Lung (tissue), 17 donors: ENCODE measurements at places on chromosomes 7 and 10. TPM values are rescaled to one million over a fixed set of nuclear protein-coding genes. Genes with fewer than 3 reads are reported as not detected.
A peak's percentile ranks its signal among the peaks of the same experiment; 100 is the strongest.

DNA sequence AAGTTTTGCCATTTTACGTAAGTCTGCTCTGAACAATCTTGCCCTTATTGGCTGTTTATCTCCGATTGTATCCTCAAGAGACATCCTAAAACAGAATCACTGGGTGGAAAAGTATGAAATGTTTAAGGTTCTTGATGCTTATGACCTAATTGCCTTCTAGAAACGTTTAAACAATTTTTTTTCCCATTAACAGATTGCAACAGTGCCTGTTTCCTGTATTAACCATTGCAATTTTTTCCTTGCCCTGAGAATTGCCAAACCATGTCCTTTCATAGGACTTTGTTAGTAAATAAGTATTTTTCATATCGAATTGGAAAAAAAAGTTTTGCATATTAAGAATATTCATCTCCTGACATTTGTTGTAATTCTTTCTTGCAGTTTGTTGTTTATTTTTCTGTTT lies 639.8 kb downstream of the INHBA start:
- no peak for DNase-seq

DNA sequence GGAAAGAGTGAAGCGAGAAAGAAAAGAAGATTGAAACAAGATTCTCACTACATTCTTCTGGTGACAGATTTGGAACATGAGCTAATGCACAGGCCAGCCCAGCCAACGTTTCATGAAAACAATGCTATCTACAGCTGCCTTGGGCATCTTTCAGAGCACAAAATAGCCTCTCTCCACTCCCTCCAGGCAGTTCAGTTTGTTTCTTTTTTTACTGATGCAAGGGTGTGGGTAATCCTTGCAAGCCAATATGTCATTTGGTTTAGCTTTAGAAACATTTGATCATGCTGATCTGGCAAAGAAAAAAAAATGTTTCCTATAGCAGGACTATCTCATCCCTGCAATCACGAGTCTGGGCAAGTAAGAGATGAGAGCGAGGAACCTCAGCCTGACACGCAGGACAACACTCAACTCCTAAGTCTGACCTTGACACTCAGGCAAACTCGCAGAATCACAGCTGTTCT lies 35.9 kb downstream of the SVIL start:
- DNase-seq = peak; percentile 82

- DNase-seq = no peak
Observed at GRCh38 chr7:23100697-23101096, 4.9 kb upstream of the KLHL7 start.

- DNase-seq = no peak
Observed at GRCh38 chr7:51187941-51188340, 128.7 kb downstream of the COBL start.

- DNase-seq = no peak
Observed at GRCh38 chr7:5452470-5452899, 28.9 kb upstream of the TNRC18 start.

- no peak for DNase-seq
Observed at GRCh38 chr7:95427166-95427565, 7.7 kb downstream of the PON2 start.

- peak; percentile 80 for DNase-seq
Observed at GRCh38 chr7:1290026-1290678, 57.5 kb downstream of the UNCX start.

GRCh38 chr10:6121146-6121545 lies 32.3 kb downstream of the RBM17 start:
- no peak for DNase-seq

GRCh38 chr7:30934732-30935568 lies 23.3 kb downstream of the AQP1 start:
- DNase-seq = no peak

DNA sequence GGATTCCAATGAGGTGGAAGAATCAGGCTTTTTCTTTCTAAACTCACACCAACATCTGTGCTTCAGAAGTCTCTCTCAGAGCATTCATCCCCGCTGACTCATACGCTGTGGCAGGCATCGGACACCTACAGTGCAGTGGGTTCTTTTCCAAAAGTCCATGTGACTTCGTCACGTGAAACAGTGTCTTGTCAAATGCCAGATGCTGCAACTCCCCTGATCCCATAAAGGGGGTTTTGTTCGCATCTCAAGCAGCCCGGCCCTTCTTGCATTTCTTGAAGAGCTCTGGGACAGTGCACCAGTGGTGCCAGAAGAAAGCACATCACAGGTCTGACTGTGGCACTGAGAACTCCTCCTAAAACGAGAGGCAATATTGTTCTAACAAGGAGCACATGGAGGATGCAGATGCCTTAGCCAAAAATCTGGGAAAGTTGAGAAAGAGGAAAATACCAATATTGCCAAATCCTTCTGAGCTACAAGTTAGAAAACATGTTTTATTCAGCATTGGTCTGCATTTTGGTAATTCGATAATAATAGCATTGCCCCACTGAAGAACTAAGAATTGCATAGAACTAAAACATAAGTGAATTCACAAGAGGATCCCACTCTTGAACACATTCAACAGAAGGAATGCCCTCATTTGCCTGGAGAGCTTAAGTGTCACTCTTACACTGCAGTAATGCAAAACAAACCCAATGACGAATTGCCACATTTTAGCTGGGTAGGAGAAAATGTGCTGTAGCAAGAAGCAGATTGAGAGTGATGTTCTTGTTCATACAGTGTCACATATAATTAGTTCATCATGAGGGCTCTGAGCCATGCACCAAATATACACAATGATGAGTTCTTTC lies 204.4 kb downstream of the CXCL12 start:
- DNase-seq = no peak

DNA sequence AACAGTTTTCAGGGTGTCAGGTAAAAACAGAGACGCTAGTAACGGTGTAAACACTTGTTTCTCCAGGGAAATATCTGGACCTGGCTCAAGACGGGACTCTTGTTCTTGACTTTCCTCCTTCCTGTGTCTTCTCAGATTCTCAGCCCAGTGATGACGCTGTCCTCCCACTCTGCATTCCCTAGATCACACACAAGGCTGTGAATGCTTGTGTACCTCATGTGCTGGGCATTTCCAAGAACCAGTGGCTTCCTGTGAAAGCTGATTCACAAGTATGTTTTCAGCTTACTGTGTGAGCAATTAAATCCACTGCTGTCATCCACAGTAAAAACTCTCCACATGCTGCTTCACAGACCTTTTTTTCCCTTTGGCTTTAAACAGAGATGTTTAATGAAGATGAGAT lies 193.8 kb upstream of the DPP6 start:
- no peak for DNase-seq

- DNase-seq = no peak
Observed at GRCh38 chr7:151503902-151504714, 15.6 kb downstream of the RHEB start.

- no peak for DNase-seq
Observed at GRCh38 chr10:26637521-26638275, 59.8 kb upstream of the PDSS1 start.

DNA sequence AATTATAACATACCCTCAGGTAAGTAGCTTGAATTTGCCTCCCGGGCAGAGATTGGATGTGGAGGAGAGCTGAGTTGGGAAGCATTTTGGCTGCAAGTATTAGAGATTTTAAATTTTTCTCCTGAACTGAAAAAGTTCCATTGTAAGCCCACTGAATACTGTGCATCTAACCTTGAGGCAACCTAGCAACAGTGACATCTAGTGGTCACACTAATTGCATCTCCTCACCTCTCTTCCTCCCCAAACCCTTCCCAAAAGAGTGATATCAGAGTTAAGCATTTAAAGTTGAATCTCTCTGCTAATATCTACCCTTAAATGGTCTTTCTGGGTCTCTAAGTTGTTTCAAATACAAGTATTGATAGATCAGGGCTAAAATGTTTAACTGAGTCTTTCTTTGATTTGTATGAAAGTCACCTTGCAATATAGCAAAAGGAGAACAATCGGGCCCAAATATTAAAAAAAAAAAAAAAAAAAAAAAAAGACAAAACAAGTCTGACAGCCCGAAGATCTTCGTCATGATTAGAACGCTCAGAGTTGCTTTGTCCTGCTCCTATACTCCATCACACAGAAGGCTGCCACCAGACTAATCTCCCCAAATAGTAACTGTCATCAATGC lies 40.4 kb upstream of the DLX5 start:
- DNase-seq = peak; percentile 20

- DNase-seq = no peak
Observed at GRCh38 chr7:82317257-82317721, 126.3 kb downstream of the CACNA2D1 start.

DNA sequence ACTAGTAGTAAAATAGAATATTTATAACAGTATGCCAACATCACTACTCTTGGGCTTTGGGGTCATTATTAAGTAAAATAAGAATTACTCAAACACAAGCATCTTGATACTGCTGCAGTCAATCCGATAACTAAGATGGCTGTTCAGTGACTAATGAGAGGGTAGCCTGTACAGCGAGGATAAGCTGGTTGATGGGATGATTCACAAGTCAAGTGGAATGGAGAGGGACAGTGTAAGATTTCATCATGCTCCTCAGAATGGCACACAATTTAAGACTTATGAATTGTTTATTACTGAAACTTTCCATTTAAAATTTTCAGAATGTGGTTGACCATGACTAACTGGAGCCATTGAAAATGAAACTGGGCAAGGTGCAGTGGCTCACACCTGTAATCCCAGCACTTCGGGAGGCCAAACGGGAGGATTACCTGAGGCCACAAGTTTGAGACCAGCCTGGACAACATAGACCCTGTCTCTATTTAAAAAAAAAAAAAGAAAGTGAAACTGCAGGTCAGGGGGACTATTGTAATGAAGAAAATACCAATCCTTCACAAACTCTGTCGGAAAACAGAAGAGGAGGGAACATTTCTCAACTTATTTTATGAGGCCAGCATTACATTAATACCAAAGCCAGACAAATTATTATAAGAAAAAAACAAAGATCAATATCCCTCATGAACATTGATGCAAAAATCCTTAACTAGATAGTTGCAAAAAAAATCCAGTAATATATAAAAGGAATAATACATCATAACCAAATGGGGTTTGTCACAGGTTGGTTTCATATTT lies 11.2 kb downstream of the AVL9 start:
- DNase-seq = no peak

- DNase-seq = no peak
Observed at GRCh38 chr7:16881844-16882243, at the start of gene AGR3. AGR3 (minus strand) TSS chr7:16881983; CDS start chr7:16878618, 3,365 bp downstream.

UTF1 gene
- total RNA-seq = not detected

WDR11 gene
- 109 TPM for total RNA-seq

CEP55 gene
- 1.7 TPM for total RNA-seq

TWIST1 gene
- 0.77 TPM for total RNA-seq

CH25H gene
- total RNA-seq = 1.2 TPM

SPOCK2 gene
- total RNA-seq = 103 TPM

ADCYAP1R1 gene
- 0.25 TPM for total RNA-seq

TMEM26 gene
- total RNA-seq = 1.2 TPM

GRB10 gene
- total RNA-seq = 68.6 TPM

PAPSS2 gene
- 107 TPM for total RNA-seq
